Activated CD4-positive, alpha-beta memory T cell treated with anti-CD3 and anti-CD28 coated beads for 36 hours (primary cell): ENCODE measurements at places on chromosomes 2 and 18.

DNA sequence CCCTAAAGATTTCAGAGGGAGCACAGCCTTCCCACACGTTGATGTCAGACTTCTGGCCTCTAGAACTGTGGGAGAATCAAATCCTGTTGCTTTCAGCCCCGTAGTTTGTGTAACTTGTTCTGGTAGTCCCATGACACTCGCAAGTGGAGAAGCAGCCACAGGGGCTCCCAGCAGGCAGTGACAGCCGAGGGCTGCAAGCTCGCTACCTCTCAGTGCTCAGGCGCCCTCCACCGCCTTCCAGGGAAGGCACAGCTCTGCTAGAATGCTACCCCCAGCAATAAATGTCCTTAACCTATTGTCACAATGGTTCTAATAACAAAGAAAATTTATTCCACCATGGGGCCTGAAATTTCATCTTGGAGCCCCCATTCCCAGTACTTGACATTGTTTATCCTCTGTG is 143.1 kb upstream of the ZNF236 start:
- DNase-seq, result no peak

DNA sequence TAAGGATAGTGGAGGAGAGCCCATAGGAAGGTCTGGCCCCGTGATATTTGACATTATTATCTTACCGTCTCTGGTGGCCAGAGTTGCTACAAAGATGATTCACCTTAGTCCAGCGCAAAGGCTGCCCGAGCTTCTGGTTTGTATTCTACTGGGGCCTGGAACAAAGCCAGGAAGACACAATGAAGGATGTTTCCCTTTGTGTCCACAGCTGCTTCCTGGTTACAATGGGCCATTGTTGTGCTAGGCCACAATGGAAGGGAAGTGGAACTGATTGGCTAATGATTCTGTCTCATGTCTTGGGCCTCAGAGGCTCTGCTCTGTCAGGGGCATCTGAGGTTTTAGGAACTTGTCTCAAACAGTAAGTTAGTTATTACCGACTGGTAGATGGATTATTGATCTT is 132.2 kb downstream of the TDRD15 start:
- DNase-seq, result no peak

GRCh38 chr2:231336236-231336635 is 59.3 kb upstream of the B3GNT7 start:
- no peak for DNase-seq

- no peak for DNase-seq
These were observed 81.1 kb downstream of the TMEM17 start for GRCh38 chr2:62424899-62425298.

- DNase-seq, result no peak
These were observed 2.2 kb downstream of the MPP4 start for GRCh38 chr2:201696151-201696659.

DNA sequence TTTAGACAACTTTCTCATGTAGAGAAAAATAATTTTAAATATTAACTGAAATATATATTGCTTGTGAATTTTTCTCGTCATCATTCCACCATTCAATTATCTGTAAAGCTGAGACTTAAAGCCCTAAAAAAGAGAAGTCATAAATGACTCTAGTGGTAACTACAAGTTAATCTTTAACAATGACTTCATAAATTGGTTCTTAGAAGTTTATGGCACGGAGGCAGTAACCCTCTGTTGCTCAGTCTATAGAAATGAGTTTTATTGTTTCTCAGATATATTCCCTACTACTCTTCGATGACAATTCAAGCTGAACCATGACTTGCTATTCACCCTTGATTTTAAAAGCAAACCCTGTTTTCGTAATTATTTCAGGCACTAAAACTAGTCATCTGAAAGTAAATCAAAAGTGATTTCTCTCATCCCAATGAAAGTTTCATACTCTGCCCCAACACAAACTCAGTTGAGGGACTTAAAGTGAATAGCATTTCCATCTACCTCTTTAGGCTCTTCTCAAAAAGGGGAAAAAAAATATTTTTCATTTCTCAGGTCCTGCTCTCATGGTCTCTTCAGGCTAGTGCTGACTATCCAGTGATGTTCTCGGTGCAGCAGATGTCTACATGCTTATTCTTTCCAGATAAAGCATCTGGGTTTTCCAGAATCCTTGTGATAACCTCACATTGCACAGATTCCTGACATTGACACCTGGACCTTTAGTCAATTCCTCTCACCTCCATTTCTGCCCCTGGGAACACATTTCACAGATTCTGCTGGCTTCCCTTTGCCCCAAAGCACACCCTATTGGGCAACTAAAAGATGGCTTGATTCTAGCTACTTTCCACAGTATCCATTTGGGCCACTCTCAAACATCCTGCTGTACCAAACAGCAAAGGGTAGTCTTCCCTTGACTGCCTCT is 207.8 kb upstream of the LRATD1 start:
- no peak for DNase-seq

- no peak for DNase-seq
These were observed 89.7 kb downstream of the TMEM247 start for GRCh38 chr2:46569061-46569560.

GRCh38 chr18:30967701-30968100 is 74.8 kb downstream of the DSC3 start:
- no peak for DNase-seq

DNA sequence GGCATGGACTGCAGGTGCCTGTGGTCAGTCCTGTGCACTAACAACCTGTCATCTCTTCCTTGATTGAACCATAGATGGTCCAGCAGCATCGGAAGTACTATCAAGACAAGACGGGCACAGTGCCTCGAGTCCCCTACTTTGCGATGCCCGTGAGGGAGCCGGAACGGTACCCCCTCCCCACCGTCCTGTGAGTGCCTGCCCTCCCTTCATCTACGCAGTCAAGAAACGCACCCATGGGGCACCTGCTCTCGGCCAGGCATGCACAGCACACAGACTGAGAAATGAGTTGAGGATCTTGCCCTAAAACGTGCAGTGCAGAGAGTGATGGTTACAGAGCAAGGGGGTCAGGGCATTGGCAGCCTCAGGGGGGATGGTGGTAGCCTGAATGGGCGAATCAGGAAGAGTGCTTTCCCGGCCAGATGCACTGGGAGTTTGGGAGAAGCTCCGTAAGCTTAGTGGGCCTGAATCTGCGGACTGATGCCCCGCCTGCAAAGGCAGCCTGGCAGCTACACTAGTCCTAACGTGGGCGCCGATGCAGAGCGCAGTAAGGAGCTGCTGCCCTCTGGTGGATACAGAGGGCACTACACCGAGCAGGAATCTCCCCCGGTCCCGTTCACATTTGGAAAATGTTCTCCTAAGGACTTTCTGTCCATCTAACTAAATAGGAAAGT is 63.6 kb downstream of the CIB4 start:
- DNase-seq, result peak; percentile 74

DNA sequence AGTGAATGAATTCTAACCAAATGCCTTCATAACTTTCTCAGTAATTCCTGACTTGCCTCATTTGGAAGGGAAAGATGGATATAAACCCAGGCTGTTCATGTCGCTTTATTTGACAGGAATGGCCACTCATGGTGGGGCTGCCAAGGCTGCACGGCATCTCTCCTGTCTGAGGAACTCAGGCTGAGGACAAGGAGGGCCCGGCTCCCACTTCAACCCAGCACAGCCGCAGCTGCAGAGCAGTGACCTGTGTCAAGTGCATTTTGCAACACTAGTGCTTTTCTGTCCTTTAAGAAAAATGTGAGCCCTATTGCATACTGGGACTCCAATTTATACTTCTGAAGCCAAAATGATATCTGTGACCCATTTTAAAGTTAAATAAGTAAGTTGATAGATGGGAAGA is 45.8 kb upstream of the GALR1 start:
- no peak for DNase-seq

DNA sequence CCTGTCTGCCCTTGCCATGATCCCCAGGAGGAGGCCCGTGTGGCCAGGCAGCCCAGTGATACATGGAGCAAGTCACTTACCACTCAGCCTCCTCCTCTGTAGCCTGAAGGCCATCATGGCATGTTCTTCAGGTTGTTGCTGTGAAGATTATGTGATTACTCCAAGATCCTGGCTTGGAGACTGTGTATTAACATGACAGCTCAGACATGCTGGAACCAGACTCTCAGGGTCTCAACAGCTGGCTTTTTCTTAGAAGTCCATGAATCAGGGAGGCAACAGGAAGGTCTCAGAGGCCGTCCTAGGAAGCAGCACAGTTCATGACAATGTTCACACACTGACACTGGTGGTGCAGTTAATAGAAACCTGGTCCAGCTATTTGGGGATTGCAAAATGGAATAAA is 158.6 kb upstream of the TWIST2 start:
- no peak for DNase-seq

GRCh38 chr2:237691029-237691907 is 63.9 kb downstream of the LRRFIP1 start:
- peak; percentile 55 for DNase-seq

GRCh38 chr2:59658906-59659635 is 894.4 kb downstream of the BCL11A start:
- DNase-seq, result no peak

DNA sequence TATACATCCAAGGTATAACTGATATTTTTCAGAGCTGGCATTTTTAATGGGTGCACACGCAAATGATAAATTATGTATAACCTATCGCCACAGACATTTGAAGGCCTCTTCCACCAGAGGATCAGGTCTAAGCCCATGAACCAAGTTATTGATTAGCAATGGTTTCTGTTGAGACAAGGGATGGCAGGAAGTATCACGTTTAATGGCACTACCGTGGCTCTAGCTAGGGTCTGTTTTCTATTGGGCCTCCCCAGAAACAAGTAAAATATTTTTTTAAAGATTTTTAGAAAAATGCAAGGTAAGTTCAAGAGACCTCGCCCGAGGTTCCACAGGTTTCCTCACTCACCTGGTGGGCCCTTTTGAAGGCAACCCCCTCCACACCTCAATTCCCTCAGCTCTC is 667 bp downstream of the GFPT1 start:
- no peak for DNase-seq

GRCh38 chr2:118089139-118089800 is 999 bp downstream of the INSIG2 start:
- DNase-seq, result peak; percentile 50

DNA sequence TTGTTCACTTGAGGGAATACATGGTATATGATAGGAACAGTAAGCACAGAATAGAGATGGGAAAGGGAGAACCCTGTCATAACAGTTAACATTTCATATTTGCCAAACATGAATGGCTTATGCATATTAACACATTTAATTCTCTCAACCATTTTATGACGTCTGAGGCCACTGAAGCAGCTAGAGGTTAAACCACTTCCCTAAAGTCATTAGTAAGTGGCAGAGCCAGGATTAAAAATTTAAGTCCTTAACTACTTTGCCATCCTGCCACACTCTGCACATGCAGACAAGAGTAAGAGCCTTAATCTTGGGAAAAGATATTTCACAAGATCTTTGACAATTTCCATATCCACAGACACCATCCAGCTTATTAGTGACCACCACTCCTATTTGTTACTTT is 2.1 kb downstream of the LIPT1 start:
- no peak for DNase-seq

DNA sequence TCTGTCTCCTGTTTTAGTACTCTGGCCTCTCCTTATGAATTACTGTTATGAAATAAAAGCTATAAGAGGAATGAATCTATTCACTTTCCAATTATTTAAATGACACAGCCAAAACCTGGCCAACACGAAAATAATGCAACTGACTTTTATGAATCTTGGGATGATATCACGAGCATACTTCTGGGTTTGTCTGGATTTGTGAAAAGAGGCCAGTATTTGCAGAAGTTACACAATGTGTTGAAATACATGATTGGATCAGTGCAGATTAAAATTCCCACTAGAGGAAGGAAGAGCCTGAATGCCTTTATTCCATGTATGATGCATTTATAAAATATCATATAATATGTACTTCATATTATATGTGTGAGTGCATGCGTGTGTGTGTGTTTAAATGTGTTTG is 418.2 kb downstream of the GRB14 start:
- DNase-seq, result no peak

- no peak for DNase-seq
These were observed 33.9 kb upstream of the DOCK10 start for GRCh38 chr2:225076125-225076524.

DNA sequence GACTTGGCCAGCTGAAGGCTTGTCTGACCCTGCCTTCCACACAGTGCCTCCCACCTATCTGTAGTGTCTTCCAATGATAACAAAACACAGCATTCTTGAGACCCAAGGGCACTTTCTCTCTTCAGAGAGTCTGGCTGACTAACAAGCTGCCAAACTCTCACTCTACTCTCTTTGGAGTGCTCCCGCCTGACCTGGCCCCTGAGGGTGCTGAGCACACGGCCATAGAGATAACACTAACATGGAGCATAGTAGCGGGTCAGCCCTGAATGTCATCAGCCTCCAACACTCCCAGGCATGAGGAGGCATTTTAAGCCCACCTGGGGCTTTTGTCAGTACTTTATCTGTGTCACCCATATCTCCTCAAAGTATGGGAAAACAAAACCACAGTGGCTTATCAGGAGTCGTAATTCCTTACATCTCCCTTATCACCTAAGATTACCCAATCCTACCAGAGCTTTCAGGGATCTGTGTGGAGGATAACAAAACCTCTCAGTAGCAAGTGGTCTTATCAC is 160.3 kb upstream of the TCF4 start:
- DNase-seq, result no peak

DNA sequence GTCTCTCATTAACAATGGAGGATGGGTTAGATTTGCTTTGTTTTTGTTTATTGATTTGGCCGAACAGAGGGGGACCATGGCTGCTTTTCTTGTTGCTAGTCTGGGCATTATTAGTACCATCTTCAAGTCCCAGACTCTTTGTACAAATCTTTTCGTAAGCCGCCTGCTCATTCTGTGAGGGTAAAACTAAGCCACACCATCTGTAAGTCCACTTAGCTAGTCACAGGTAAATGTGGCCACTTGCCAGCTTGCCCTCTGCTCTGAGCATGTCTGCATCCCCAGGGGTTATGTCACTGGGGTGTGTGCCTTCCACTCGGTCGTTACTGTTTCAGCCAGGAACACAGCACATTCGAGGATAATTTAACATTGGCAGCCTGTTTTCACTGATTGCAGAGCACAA is 85.6 kb downstream of the SMIM21 start:
- DNase-seq, result no peak

DNA sequence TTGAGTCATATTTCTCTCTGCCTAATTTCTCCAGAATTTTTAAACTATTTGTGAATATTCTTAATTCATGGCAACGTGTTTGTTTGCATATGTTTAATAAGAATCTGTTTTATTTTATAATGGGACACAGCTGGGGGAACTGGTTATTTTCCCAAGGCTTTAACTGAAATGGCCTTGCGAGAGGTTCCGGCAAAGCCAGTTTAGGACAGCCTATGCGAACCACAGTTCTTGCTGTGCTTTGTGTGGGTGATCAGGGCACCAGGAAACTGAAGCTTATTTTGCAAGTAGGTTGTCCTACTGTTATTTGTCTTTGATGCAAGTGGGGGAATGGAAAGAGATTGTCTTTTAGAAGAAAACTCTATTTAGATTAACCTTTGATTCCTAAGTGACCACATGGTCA is 6.5 kb downstream of the ANKMY1 start:
- DNase-seq, result no peak

GRCh38 chr2:72138011-72138881 is 9.4 kb downstream of the CYP26B1 start:
- DNase-seq, result no peak

GRCh38 chr2:148721991-148722777 is 77.6 kb downstream of the EPC2 start:
- DNase-seq, result no peak
